ENCODE measurements at places on chromosomes 5 and 9. TPM values are rescaled to one million over a fixed set of nuclear protein-coding genes. Genes with fewer than 3 reads are reported as not detected.

The ANKRD34B gene
- not detected for total RNA-seq

DNA sequence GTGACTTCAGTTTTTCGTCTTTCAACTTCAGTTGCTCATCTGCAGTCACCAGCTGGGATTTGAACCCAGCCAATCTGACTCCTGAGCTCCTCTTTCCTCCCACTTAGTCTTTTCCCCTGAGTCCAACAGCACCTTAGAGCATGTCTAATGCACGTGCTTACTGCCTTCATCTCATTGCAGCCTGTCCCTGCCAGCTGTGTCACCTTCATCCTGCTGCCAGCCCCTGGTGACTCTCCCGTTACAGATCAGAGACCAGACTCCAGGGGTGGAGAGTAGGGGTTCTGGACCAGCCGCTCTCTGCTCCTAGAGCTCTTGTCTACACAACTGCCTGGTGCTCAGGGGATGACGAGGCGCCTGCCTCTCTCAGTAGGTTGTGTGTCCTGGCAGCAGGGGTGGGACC is 132.9 kb upstream of the LMX1B start:
- DNase-seq: no peak

DNA sequence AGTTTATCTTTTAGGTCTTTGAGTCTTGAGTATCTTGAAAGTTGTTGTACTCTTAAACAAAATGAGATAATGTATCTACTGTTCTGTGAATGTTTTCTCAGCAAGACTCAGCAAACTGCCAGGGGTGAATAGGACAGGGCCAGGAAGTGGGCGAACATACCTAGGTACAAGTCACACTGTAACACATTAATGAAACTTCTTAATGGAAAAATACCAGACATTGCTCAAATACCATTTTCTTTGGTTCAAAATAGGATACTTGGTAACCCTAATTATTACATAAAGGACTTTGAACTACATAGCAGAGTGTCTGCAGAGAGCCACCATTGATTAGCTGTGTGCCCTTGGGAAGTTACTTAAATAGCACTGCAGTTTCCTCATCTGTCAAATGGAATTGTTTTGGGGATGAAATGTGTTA is 197.5 kb downstream of the ARHGEF28 start:
- DNase-seq: no peak

- DNase-seq: no peak
Observed at GRCh38 chr5:10452768-10453331, 11.2 kb downstream of the ROPN1L start.

The EMB gene
- 40.2 TPM for total RNA-seq

All from omental fat pad (tissue), 4 donors.